ENCODE measurements at places on chromosomes 4 and X. TPM values are rescaled to one million over a fixed set of nuclear protein-coding genes. Genes with fewer than 3 reads are reported as not detected.

XK gene
- total RNA-seq: 0.39 TPM

DNA sequence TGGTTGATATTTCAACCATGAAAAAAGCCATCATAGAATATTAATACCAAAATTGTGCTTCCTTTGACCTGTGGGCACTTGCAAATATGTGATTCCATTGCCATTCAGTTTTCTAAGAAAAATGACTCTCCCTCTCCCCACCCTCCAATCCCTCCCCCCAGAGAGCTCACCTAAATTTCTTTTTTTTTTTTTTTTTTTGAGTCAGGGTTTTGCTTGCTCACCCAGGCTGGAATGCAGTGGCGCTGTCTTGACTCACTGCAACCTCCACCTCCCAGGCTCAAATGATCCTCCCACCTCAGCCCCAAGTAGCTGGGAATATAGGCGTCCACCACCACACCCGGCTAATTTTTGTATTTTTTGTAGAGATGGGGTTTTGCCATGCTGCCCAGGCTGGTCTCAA lies 47.0 kb downstream of the SNX25 start:
- no peak for DNase-seq

NDST3 gene
- not detected for total RNA-seq

GRCh38 chr4:1227816-1228215 lies 21.1 kb downstream of the CTBP1 start:
- no peak for DNase-seq

NKX3-2 gene
- not detected for total RNA-seq

GRCh38 chr4:2714061-2714770 lies 41.9 kb downstream of the TNIP2 start:
- DNase-seq: peak; percentile 38
